ENCODE measurements at places on chromosomes 4 and X. TPM values are rescaled to one million over a fixed set of nuclear protein-coding genes. Genes with fewer than 3 reads are reported as not detected.
A peak's percentile ranks its signal among the peaks of the same experiment; 100 is the strongest.

The FBXL5 gene
- total RNA-seq, result 86.0 TPM

The SUPT20HL2 gene
- total RNA-seq, result 0.14 TPM

The DOK7 gene
- 16.4 TPM for total RNA-seq

The TRIM60 gene
- not detected for total RNA-seq

The MAGEB17 gene
- total RNA-seq, result 0.62 TPM

The PCSK1N gene
- 77.7 TPM for total RNA-seq

DNA sequence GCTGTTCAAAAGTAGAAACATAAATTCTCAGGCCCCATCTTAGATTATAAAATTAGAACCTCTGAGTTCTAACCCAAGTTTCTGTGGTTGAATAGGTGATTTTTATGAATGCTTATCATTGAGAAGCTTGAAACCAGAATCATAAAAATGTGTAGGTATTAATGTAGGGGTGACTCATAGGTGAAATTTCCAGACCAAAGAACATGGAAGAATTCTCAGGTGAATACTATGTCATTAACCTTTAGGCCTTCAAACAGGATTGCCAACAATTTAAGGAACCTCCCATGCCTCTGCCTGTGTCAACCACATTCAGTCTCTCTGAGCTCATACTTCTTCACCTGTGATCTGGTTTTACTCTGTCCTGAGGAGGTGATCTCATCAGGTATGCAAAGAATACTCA, 177.8 kb downstream of the NPFFR2 start:
- no peaks in the 10 kb centered on the region for H3K27me3 ChIP-seq
- no peak for DNase-seq
- no peak overlapping the region for H3K4me3 ChIP-seq
- no peak overlapping the region for H3K27ac ChIP-seq

- no peaks in the 10 kb centered on the region for H3K27me3 ChIP-seq
- no peak overlapping the region for H3K4me3 ChIP-seq
- no peaks in the 10 kb centered on the region for H3K36me3 ChIP-seq
- H3K27ac ChIP-seq, result peak overlapping the region; percentile 56
- no peak for DNase-seq
- H3K4me1 ChIP-seq, result no peaks in the 10 kb centered on the region
These were observed 115.5 kb upstream of the MYOZ2 start for GRCh38 chr4:119020158-119020557.

DNA sequence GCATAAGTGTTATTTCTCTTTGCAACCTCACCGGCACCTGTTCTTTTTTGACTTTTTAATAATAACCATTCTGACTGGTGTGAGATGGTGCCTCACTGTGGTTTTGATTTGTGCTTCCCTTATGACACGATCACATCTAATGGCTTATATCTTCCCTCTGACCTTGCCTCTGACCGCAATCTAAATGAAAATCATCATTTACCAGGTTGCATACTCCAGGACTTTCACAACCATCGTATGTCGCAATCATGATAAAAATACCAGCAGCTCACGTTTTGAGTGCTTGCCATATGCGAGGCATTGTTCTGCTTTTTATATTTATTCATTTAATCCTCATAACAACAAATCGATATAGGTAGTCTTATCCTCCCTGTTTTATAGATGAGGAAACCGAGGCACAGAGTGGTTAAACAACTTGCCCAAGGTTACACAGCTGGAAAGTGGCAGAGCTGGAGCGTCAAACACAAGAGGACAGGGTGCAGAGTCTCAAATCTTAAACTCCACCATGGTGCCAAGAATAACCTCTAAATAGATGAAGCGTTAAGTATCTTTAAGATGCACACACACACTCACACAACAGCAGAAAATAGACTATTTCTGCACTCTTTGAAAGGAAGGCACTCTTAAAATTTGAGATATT, 102.2 kb downstream of the SEL1L3 start:
- H3K4me1 ChIP-seq, result no peaks in the 10 kb centered on the region
- H3K36me3 ChIP-seq, result no peaks in the 10 kb centered on the region
- H3K27me3 ChIP-seq, result no peaks in the 10 kb centered on the region
- H3K27ac ChIP-seq, result no peak overlapping the region

DNA sequence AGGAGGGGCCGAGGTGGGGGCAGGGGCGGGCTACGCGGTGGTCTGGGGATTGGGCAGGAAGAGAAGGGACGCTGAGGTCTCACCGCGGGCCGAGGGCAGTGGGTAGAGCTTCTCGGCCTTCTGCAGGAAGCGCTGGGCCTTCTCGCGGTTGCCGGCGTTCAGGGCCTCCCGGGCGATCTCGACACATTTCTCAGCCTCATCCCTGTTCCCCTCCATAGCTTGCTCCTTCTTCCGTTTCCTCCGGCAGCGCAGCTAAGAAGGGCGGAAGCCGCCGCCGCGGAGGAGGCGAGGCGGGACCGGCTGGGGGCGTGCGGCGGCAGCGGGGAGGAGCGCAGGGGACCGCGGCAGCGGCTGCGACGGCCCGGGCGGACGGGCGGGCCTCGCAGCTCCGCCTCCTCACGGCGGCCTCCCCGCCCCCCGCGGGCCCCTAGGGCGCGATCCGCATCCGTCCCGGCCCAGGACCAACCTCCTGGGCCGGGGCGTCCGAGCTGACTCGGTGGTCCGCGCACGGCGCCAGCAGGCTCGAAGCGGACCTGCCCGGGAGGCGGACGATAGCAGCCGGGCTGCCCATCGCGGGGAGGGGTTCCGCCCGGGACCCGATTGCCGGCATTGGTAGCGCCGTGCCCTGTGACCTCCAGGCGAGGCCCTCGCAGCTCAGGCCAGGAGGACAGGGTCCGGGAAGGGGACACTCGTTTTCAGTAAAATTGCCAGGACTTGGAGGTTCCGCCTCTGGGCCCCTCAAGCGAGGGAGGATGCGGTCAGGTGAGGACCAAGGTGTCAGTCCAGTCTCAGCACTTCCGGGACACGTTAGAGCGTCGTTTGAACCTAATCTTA, at the start of gene DNAJB14:
DNAJB14 (minus strand) TSS at position 263 of the 834 bp plus-strand sequence; CDS start at position 216, 47 bp downstream.
- H3K4me3 ChIP-seq, result peak within 1 kb of the TSS; percentile 84
- H3K27ac ChIP-seq, result peak within 1 kb of the TSS; percentile 95
- no peaks in the 10 kb centered on the region for H3K27me3 ChIP-seq
- peak; percentile 64 for DNase-seq
- H3K36me3 ChIP-seq, result no peaks in the 10 kb centered on the region
- H3K4me1 ChIP-seq, result peaks cover 2% of the 10 kb centered on the region

DNA sequence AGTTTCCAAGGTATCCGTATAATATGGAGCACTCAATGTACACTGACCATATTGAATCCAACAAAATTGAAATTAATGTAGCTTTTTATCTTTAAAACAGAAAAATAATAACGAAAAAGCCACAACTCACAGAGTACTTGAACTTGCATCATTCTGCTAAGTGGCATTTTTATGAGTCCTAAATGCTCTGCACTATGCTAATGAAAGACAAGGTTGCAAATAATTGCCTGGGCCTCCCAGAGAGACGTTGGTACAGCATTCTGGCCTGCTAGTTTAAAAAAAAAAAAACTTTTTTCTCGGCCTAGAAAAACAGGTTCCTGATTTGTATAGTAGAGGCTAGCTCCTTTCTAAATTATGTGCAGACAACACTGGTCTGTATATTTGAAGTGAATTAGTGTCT, 4.3 kb upstream of the FAM9B start:
- H3K36me3 ChIP-seq, result no peaks in the 10 kb centered on the region
- H3K27me3 ChIP-seq, result no peaks in the 10 kb centered on the region
- no peaks in the 10 kb centered on the region for H3K4me1 ChIP-seq
- H3K27ac ChIP-seq, result no peak overlapping the region
- DNase-seq, result no peak
- no peak overlapping the region for H3K4me3 ChIP-seq

GRCh38 chr4:182413550-182413949, 170.3 kb downstream of the TENM3 start:
- H3K27me3 ChIP-seq, result no peaks in the 10 kb centered on the region
- no peaks in the 10 kb centered on the region for H3K4me1 ChIP-seq
- H3K36me3 ChIP-seq, result no peaks in the 10 kb centered on the region
- no peak overlapping the region for H3K27ac ChIP-seq
- DNase-seq, result no peak
